ENCODE measurements at places on chromosomes 12 and 14.

GRCh38 chr12:121668750-121669520 lies 519 bp downstream of the MORN3 start:
- peak; percentile 52 for DNase-seq

DNA sequence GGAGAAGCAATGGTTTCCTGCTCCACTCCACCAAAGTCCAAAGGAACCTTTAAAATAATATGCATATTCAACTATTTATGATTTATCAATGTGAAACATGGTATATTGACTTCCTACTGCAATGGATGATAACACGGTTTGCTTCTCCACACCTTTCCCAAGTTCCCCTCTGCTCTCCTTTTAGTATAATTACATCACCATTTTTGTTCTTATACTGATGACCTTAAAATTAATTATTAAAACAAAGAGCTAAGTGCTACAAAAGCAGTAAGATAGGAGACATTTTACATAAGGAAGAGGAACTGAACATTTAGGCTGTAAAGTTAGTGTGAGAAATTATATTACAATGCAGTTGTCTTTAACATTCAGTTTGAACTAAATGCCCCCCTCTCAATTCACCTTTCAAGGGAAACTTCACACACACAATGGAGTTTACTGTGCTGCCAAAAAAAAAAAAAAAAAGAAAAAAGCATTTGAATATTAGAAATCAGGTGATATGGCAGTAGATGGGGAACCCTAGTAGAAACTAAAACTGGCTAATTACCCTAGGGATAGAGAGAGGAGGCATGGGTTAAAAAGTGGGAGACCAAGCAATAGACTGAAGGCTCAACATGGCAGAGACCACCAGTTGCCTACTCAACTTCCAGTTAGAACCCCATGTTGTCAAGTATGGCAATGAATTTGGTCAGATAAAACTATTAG lies 37.1 kb upstream of the STK38L start:
- no peak for DNase-seq

DNA sequence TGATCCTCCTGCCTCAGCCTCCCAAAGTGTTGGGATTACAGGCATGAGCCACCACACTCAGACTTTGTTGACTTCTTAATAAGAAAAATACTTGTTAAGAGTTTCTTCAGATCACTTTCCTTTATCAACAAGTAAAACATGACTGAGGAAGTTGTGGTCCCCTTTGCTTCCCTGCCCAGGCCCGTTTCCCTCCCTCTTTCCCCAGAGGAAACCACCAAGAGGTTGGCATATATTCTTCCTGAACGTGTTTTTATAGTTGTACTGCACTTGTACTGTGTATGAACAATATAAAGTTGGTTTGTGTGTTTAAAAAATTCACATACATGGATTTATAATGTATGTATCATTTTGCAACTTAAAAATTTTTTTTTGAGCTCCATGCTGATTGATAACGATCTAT lies 28.4 kb downstream of the PTPN11 start:
- DNase-seq, result no peak

DNA sequence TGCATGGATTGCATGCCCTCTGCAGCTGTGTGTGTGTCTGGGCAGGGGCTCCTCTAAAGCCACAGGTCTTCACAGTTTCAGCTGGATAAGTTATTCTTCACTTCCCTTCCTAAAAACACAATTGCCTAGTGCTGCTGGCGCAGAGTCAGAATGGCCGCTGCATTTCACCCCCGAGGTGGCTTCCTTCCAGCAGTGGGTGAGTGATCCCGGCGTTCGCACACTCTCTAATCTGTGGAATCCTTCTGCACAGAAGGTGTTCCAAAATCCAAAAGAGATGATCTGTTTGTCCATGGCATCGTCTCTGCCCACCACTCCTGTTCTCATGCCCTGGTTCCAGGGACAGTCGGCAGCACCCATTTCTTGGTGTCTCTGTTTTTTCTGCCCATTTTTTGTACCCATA lies 340.7 kb downstream of the DPF3 start:
- no peak for DNase-seq

- no peak for DNase-seq
Measured at GRCh38 chr12:57165741-57166140, 18.3 kb upstream of the LRP1-AS start.

- no peak for DNase-seq
Measured at GRCh38 chr12:18811273-18811672, 73.4 kb downstream of the CAPZA3 start.

- DNase-seq, result no peak
Measured at GRCh38 chr12:105418229-105418628, 87.7 kb downstream of the C12orf75 start.

DNA sequence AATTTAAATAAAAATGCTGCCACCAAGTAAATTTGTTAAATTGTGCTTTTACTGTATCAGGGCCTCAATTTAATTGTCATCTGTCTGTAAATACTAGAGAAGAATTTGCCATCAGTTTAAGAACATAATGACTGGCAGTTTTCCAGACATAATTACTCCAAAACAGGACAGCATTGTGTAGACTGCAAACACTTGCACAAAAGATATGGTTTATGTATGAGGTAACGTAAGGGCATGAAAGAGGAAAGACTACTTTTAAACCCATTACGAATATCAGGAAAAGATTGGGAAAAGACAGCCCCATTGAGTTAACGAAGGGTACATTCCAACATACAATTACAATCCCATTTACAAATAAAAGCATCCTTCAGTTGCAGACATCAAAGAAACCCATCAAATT lies 59.8 kb upstream of the KRR1 start:
- DNase-seq, result no peak

GRCh38 chr14:68948686-68949600 lies 30.2 kb downstream of the ACTN1 start:
- no peak for DNase-seq

GRCh38 chr14:20515846-20516245 lies 10.5 kb downstream of the RNASE10 start:
- no peak for DNase-seq
